Large intestine (tissue), 12 donors: ENCODE measurements at places on chromosomes 2 and 18.

- DNase-seq = no peak
Measured at GRCh38 chr18:26635466-26635865, 87.1 kb upstream of the KCTD1 start.

DNA sequence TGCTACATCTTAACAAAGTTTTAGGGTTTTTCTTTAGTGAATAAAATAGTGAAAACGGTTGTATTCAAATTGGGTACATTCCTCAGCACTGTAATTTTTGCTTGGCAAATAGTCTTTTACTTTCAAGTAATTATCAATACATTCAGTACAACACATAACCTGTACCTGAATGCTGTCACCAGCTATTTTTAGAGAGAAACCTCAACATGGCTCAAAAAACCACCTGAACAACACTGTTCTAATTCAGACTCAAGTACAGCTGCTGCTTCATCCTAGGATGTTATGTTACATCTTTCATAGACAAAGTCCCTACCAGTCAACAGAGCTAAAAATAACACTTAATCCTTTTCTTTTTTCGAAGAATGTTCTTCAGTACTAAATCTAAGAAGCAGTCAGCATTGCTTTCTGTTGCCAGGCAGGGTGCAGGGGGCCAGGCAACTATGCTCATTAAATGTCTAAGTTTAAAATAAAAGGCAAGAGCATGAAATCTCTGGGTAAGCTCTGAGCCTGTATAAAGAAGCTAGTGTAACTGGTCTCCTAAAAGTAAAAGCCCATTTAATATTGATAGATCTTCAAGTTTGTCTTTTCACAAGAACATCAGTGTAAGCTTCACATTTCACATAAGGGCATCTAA is 20.5 kb downstream of the PDIA6 start:
- DNase-seq = no peak

- peak; percentile 38 for DNase-seq
Measured at GRCh38 chr2:12176623-12177454, 430.4 kb downstream of the LPIN1 start.

DNA sequence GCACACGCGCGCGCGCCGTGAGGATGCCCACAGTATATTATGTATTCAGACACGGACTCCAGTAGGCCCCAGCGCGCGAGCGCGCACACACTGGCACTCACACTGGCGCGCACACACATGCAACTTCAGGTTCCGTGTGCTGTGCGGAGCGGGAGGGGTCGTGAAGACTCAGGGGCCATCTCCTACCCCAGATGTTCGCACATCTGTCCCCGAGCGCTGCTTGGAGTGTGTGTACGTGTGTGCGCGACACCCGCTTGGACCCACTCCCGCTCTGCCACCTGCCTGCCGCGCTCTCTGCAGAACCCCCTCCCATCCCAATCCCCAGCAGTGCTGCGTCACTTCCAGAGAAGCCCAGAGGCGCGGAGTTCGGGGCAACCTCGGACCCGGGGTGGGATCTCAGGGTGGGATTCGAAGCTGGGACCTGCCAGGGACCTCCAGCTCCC is 2.6 kb downstream of the NRP2 start:
- peak; percentile 47 for DNase-seq

- no peak for DNase-seq
Measured at GRCh38 chr2:45968946-45969584, 317.6 kb downstream of the PRKCE start.

GRCh38 chr2:74816540-74817303 is 17.2 kb upstream of the HK2 start:
- DNase-seq = peak; percentile 40

DNA sequence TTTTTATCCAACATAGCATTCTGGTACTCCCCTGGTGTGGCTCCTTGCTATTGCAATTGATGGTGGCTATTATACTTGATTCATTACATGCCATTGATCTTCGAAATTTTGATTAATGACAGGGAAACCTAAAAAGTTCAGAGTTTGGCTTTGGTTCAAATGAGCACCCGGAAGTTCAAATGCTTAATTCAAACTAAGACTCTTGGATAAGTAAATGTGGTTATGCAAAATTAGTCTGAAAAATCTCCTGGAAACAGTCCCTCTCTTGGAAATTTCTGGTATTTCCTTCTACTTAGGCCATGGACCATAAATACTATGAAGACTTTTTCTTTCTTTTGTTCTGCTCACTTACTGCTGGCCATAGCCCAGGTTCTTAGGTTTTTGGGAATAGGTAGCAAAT is 65.3 kb upstream of the SMIM21 start:
- no peak for DNase-seq

GRCh38 chr2:16553226-16553625 is 112.4 kb downstream of the CYRIA start:
- DNase-seq = peak; percentile 16

DNA sequence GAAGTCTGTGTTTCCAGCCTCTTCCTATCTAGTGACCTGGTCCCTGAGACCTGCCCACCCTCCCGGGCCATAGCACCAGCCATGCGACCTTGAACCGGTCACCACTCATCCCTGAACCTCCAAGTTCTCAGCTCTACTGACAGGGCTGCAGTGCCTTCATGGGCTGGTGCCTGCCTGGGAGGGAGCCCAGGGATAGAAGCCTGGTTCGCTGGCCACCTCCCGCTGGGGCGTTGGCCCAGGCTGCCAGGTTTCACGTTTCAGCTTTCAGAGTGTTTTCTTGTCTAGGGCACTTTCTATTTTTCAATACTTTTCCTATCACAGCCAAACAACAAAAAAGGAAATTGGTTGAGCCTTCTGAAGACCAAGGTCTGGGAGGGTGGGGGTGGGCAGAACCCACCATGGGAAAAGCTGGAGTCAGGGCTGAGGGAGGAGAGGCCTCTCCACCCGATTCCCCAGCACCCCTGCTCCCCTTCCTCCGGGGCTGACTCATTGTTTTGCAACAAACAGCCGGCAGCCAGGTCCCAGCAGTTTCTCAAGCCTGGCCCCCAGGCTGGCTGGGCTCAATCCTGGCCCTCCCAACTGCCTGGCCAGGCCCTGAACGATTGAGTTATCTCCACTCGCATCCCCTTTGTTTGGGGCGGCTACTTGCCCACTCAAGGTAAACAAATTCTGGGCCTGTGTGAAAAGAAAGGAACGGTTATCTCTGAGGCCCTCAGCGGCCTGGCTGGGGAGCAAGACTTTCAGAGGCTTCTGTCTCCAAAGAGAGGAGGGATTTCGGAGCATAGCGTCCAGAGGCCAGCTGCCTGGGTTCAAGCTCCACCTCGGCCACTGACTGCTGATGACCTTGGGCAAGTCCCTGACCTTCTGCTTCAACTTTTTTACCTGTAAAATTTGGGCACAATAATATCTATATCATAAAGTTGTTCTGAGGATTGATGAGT is 47.5 kb downstream of the ZFP36L2 start:
- peak; percentile 87 for DNase-seq

GRCh38 chr2:241254904-241255351 is 60.5 kb downstream of the HDLBP start:
- no peak for DNase-seq

- DNase-seq = no peak
Measured at GRCh38 chr2:135585586-135585985, 54.3 kb downstream of the R3HDM1 start.

- DNase-seq = peak; percentile 69
Measured at GRCh38 chr2:95384854-95385569, 17.5 kb upstream of the FAHD2A start.
